Activated CD4-positive, alpha-beta memory T cell treated with anti-CD3 and anti-CD28 coated beads for 36 hours (primary cell): ENCODE measurements at places on chromosomes 12 and 14.

GRCh38 chr12:92971859-92972524 is 42.9 kb upstream of the EEA1 start:
- DNase-seq: no peak

DNA sequence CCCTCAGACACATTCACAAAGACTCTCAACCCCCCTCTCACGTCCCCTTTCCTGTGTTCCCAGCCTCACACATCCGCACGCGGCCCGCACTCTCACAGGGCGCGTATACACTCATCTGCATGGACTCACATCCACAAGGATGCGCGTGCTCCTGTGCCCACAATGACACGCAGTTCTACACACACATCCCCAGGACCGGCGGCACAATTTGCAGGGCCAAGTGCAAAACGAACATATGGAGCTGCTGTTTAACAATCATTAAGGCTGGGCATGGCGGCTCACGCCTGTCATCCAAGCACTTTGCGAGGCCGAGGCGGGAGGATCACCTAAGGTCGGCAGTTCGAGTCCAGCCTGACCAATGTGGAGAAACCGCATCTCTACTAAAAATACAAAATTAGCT is 36.4 kb upstream of the EML1 start:
- DNase-seq: no peak

DNA sequence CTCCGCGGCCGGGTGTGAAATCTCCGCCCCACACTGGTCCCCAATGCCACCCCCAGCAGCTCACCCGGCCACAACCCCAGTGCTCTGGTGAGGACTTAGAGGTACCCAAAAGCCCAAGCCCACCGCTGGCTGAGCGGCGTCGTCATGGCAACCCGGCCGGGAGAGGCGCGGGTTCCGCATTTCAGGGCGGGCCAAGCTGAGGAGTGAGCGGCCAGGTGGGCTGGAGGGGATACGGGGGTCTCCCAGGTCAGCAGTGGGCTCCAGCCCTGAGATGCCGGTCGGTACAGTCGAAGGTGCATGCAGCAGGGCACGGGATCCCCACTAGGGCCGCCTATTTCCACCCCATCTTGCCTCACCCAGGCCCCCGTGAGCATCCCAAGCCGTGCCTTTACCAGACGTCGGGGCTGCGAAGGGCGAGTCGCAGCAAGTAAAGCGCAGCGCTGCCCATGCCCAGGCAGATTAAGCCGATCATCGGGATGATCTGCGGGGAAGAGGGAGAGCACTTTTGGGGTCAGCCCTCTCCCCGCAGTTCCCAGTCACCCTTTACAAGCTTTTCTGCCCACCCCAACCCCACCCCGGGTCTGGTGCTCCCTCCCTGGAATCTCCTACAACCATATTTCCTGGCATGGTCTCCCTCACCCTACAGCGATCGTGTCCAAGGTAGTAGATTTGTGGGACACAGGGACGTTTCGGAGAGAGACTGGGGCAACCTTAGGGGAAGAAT is 6.9 kb downstream of the SHMT2 start:
- no peak for DNase-seq

- no peak for DNase-seq
Observed at GRCh38 chr12:81465191-81465590, 294.0 kb downstream of the PPFIA2 start.

GRCh38 chr12:79156846-79157463 is 292.4 kb downstream of the SYT1 start:
- DNase-seq: no peak

GRCh38 chr12:2797721-2798418 is 3.1 kb downstream of the FKBP4 start:
- no peak for DNase-seq

DNA sequence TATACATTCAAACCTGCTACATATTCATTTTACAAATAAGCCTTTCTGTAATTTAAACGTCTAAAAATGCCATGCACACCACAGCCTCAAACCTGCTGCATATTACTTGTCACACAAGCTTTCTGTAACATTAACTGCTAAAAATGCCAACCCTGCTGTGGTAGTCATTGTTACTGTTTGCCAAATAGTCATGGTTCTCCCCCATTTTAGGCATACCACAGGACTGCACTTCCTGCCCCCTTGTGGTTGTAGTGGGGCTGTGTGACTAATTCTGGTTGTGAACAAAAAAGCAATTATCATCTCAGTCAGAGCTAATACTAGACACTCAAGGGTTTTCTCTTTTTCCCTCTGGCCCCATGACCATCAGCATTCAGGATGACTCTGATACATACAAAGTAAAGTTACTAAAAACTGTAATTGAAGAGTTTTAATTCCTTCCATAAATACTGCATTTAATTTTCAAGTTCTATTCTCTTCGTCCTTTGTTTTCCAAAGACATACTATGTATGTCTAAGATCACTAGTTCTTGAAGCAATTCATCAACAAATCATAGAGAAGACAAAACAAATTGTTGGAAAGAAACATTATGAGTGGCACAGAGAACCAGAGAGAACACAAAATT is 5.7 kb upstream of the SLC35F4 start:
- peak; percentile 27 for DNase-seq

DNA sequence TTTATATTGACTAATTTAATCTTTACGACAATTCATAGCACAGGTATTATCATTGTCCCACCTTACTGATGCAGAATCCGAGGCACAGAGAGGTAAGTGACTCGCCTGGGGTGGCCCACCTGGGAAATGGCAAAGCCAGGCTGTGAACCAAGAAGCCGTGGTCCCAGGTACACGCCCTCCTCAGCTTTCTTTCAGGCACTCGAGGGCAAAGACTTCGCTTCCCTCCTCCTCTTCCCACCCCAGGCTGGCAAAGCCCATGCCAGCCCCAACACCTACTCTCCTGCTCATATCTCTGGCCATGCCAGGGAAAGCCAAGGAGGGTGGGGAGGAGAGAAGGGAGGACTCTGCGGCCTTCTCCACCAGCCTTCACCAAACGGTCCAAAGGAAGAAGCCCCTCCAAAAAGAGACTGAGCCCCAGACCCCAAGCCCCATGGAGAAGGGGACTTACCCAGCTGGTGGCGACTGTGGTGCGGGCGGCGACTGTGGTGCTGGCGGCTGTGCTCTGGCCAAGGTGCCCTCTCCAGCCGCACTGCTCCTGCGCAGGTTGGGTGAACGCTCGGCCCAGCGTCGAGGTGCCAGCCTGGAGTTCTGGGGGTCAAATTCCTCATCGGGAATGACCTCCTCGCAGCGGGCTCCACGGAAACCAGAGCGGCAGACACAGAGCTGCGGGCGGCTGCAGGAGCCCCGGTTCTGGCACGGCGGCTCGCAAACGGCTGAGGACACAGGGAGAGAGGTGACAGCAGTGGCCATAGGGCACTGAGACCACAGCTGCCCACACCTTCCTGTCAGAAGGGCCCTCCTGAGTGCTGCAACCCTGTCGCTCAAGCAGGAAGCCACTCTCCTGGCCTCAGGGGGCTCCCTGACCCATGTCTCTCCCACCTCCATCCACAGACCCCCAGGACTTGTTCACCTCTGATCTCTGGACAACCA is 26.4 kb downstream of the LTBP2 start:
- DNase-seq: no peak

DNA sequence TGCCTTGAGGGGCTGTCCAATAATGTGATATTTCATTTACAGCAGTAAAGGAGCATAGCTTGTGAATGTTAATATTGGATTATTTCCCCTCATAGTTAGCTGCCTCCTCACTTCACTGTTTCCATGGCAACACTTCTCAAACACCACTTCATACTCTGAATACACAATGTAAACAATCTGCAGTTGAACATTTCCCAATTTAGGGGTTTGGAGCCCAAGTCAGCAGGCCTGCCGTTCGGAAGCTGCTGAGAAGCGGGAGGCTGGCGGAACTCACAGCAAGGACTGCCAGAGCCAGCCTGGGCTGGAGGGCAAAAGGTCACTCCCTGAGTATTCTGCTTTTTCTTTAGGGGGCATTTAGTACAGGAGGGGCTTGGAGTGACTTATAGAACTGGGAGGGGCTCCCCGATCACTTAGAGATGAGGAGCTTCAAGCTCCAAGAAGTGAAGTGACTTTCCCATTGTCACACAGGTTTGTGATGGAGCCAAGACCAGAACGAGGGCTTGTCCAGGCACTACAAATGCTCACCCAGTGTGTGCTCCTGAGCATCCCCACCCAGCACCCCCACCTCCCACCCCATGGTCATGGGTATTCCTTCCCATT is 12.1 kb upstream of the SLC24A4 start:
- DNase-seq: no peak

DNA sequence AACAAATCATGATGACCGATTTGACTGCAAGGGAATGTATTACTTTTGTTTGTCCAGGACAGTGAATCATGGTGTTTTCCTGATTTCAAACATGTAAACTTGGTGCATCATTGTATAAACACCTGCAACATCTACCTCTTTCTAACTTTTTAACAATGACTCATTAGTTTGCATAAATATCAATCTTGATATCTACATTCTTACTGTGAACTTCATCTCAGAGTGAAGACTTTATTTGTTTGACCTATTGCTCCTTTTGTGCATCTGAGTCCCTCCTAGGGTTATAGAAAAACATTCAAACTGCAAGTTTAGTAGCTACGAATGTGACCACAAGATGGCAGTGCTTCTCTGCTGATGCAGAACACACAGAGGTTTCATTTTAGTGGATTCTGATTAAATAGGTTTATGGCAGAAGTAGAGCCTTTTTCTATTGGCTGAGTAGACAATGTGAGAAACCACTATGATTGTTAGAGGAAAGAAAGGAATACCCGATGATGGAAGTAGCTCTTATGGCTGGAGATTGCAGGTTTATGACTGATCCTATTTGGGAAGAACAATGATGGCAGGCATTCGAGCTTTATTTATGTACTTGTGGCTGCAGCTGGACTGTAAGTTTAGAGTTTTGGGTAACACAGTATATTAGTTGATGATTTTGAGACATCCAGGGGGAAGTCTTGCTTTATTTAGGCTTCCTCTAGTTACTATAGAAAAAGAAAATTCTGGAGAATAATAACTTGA is 244.2 kb upstream of the OR4E1 start:
- peak; percentile 61 for DNase-seq

DNA sequence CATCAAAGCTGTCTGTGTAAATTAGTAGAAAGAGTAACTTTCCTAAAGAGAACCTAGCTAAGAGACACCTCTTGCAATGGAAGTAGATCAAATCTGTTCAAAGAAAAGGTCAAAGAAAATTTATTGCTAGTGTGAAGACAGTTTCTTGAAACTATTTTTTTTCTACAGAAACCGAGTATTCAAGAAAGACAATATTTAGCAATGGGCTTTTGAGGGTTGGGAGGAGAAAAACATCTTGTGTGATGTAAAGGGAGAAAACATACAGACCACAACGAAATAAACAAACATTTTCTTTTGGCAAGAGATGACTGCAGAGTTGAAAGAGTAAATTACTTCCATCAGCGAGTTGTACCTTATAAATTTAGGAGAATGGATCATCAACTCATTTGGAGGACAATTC is 24.4 kb downstream of the NKX2-1 start:
- no peak for DNase-seq

DNA sequence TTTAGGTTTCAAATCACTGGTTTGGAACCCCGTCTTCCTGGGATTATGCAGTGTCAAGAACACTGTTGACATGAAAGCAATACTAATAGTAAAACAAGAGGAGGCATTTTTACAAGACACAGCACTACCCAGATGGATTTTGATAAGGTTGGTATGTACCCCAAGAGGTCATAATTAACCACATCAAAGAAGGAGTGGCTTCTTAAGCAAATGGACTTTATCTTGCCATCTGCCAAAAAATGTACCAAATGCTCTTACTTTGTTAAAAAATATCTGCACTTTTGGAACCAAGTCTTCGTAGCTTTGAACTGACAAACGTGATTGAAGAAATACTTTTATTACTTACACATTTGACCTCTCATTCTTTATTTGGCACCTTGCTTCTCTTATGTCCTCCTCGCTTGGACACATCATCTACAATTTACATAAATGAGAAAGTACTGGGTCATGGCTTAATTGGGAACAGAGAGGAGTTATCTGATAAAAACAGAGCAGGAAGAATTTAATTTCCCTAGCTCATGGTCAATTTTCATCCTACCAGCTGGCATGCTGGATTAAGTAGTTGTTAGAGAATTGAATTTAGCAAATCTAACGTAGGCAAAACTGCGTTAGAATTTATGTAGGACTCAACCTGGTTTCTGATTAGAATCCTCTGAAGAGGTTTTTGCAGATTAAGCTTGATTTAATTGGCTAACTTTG is 54.5 kb upstream of the PRICKLE1 start:
- no peak for DNase-seq

- no peak for DNase-seq
Observed at GRCh38 chr12:91817517-91817916, 328.1 kb downstream of the BTG1 start.

DNA sequence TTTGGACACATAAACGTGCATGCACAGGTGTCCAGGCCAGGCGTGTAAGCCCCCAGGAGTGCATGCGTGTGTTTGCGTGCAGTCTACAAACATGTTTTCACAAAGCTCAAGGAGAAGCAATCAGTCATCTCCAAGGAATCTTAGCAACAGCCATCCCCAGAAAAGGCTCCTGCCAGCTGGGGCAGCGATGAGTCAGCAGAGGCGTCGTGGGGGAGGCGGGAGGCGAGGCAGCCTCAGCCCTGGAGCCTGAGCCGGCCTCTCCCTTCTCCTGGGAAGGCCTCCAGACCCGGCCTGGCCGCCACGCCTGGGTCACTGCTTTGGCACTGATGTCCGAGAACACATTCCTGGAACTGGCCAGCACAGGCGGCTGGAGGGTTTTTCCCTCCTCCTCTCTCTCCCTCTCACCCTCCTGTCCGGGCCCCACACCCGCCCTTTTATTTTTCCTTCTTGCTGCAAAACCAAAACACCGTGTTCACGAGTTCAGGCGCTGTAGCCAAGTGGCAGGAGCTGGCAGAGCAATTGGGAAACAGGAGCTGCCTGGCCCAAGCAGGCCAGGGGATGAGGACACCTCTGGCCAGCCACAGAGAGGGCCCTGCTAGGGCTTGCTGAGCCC is 92.7 kb downstream of the LRRC74A start:
- peak; percentile 31 for DNase-seq

- DNase-seq: no peak
Observed at GRCh38 chr14:71321574-71322315, 414.5 kb downstream of the PCNX1 start.

GRCh38 chr12:132236930-132237771 is 92.2 kb downstream of the GALNT9 start:
- no peak for DNase-seq

DNA sequence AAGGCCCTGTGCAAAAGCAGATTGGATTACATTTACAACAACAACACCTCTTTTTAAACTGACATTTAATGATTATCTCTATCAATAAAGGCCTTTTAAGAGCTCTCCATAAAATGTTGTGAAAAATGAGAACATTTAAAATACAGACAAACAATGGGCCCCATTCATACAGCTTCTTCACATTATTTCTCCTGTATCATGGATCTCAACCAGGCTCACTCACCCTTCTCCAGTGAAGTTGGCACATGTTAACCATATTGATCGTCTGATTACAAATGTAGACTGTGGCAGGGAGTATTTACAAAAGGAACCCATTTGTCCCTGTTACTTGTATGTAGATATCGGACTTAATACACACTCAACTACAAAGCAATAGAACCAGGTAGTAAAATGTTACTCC is 220.2 kb upstream of the BTG1 start:
- DNase-seq: no peak
